ENCODE measurements at places on chromosomes 5 and 9.

- DNase-seq = peak; percentile 51
Observed at GRCh38 chr9:120712539-120713031, 1.7 kb downstream of the MEGF9 start.

DNA sequence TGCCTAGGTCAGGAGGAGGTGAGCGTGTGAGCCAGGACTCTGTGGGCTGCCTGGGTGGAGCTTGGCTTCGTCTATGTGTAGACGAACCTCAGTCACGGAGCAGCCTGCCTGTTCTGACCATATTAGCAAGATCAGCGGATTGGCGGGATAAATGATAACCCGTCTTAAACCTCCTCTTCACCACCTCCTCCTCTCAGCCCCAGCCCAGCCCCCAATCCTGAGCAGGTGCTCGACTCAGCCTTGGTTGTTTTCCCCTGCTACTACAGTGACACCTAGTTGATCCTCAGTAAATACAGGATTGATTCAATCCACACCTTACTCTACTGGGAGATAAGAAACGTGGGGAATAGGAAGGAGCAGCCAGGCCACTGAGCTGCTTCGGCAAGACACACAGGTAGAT lies 286.1 kb downstream of the IRX2 start:
- no peak for DNase-seq

DNA sequence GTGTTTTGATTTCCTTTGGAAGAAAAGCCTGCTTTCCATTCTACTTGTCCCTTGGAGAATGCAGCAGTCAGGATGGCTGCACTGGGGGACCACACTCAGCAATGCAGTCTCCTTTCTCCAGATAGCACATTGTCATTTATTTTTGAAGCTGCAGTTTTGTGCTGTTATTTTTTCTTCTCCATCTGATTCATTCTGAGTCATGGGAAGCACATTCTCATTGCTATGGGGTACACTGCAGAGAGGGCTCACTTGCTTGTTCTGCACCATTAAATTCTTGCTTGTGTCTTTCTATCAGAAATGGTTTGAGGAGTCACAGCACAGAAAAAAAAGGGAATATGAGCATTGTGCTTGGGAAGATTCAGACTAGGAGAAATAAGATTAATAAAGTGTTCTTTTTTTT lies 39.7 kb upstream of the POC5 start:
- DNase-seq = no peak

DNA sequence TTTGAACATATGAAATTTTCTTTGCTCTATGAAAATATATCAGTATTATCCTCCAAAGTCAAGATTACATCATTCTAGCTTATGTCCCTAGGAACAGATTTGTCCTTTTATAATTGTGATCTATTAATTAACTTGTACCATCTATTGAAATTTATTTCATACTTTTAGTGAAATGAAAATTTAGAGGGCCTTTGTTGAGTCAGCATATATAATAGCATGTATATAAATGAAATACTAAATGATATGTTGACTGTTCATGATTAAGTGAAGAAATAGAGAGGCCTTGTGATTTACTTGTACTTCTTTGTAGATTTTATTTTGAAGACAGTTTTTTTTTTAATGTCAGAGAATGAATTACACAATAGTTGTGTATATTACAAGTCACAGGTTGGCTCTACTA lies 86.4 kb downstream of the PARP8 start:
- DNase-seq = no peak

DNA sequence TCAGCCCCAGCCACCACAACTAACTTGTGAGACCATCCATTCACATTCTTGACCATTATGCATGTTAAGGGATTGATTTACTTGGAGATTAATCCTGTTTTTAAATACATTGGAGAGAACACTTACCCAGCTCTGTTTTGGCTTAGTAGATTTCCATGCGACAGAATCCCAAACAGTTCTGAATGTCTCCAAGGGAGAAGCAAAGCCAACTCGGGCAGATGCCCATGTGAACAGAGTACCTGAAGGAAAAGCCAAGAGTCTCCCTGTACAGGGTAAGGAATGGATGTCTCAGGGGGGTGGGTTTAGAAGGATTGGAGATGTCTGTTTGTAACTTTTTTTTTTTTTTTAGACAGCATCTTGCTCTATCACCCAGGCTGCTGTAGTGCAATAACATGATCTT lies 61.0 kb downstream of the GRAMD2B start:
- no peak for DNase-seq

GRCh38 chr5:149528281-149529060 lies 22.8 kb downstream of the CSNK1A1 start:
- DNase-seq = no peak

GRCh38 chr9:35518225-35518821 lies 28.4 kb downstream of the RUSC2 start:
- DNase-seq = peak; percentile 79

GRCh38 chr5:102295534-102296177 lies 428 bp downstream of the SLCO4C1 start:
- no peak for DNase-seq

GRCh38 chr5:62275581-62275980 lies 30.4 kb upstream of the KIF2A start:
- DNase-seq = no peak

DNA sequence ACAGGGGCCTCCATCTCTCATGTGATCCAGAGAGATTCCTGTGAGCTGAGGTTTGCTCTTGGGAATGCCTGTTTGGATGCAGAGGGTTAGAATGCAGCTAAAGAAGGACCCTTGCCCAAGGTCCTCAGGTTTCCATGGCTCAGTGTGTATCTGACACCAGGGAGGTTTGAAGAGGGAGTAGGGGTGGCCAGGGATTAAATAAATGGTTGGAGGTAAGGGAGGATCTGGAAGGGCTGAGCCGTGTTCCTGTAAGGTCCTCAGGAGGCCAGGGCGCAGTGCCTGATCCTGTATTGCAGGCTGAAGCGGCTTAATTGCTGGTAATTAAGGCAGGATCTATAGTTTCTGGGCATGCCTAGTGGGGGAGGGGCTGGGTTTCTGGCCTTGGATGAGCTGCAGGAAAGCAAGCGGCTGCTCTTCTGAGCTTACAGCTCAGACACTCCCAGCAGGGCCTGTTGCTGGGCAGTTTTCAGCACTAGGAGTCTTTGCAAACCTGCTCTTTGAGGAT lies 41.5 kb upstream of the MAP1B start:
- peak; percentile 85 for DNase-seq

DNA sequence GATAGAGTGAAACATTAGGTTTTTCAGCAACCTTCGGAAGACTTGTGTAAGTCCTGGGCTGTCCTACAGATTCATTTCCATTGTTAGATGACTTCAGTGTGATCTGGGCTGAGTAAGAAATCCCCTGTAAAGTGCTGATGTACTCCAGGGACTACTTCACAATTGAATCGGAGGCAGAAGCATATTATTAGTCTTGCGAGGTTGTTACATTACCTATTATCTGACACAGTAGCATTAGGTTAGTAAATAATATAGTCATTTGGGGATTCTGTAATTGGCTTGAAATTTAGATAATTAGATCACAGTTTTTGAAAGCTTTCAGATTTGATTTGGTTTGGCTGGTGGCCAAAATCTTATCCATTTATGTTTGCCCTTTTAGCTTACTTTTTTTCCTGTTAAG lies 62.4 kb downstream of the DMRT1 start:
- no peak for DNase-seq
